ENCODE measurements at places on chromosomes 5 and 9.

- DNase-seq, result no peak
These were observed 13.6 kb downstream of the LPCAT1 start for GRCh38 chr5:1510151-1510561.

GRCh38 chr9:76562511-76562911 lies 103.5 kb downstream of the GCNT1 start:
- no peak for DNase-seq

DNA sequence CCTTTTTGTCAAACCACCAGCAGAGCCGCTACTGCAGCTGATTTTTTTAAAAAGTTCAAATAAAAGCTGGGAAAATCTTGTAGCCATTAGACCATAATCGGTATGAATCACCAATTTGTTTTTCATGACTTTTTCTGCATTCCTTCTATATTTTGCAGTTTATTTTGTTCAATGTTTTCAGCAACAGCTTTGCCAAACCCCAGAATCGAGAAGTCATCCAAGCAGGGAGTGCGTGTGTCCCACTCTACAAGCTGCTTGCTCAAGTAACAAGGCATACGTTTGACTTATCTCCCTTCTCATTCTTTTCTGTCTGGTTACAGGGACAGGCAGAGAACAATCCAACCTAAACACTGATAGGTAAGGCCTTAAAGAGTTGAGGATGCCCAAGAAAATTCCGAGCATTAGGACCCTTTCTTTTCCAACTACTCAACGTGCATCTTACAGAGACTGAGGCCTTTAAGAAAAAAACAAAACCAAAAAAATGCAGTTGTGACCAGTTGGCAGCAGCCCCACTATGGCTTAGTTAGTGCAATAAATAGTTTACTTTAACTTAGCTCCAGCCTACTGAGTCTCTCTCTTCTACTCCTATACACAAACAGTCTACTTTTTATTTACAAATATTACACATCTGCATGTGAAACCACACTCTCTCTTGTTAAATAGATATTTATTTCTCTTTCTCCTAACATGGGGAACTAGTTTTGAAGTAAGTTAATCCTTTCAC lies 134.7 kb upstream of the SLIT3 start:
- DNase-seq, result no peak

- no peak for DNase-seq
These were observed 170.8 kb downstream of the EDIL3 start for GRCh38 chr5:84213861-84214260.

DNA sequence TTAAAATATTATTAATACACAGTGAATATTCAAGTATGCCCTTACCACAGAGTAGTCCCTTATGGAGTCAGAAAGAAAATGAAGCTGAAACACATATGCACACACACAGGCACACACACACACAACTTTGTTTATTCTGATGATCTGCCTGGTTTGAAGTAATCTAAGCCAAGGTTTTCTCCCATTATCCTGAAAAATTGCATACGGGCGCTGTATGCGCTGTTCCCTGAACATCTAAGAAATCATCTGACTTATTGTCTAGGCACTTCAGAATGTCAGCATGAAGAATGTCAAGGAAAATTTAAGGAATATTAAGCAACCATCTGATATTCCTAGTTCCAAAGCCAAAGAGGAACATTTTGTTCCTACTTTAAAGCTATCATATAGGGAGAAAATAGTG lies 147.1 kb upstream of the SLC30A5 start:
- no peak for DNase-seq

DNA sequence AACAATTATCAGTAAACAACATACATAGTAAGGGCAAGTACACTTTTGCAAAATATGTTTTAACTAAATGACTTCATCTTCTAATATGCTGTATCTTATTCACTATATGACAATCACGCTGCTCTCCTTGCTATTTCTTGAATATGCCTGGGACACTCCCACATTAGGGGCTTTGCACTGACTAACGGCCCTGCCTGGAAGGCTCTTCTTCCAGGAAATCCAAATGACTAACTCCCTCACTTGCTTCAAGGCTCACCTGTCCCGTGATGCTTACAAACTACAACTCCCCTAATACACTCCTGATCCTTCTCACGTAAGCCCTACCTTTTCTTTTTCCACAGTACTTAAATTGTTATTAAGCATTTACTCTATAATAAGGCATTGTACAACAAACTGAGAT lies 10.6 kb downstream of the ERP44 start:
- DNase-seq, result no peak

GRCh38 chr9:116558035-116558434 lies 129.1 kb upstream of the TRIM32 start:
- no peak for DNase-seq

DNA sequence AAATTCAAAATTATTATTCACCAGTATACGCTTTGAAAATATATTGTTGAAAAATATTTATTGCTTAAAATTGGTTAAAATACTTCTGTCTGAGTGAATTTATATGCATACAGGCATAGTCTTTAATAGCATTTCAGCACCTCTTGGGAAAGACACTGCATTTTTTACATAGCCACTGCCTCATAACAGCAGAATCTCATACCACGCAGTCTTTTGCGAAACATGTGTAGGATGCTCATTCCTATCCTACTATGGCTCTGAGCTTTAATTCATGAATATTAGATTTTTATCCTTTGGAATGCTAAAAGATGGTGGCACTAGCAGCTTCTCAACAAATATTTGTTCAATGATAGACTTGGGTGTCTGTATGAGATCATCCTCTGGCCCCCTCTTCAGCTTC lies 94.0 kb upstream of the SH3GL2 start:
- no peak for DNase-seq

GRCh38 chr9:14923701-14924100 lies 13.5 kb upstream of the FREM1 start:
- no peak for DNase-seq

- peak; percentile 46 for DNase-seq
These were observed 635 bp downstream of the IFT74 start for GRCh38 chr9:26956860-26957233.

DNA sequence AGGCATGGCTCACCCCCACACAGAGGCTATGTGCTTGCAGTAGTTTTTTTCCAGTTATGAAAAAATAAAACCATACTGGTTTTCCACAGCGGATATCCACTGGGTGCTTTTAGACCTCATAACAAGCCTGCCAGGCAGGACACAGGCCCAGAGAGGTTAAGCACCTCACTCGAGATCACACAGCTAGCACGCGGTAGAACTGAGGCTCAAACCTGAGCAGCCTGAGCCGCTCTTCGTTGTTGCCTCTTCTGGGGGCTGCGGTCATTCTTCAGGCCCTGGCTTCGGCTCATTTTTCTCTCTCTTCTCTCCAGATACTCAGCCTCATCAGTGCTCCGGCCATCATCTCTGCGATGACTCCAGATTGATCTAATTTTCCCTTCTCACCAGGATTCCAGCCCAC lies 196.0 kb downstream of the TTLL11 start:
- no peak for DNase-seq

GRCh38 chr9:84880835-84881234 lies 211.3 kb downstream of the NTRK2 start:
- no peak for DNase-seq

- DNase-seq, result no peak
These were observed 518.9 kb downstream of the PRDM9 start for GRCh38 chr5:24026288-24026687.

DNA sequence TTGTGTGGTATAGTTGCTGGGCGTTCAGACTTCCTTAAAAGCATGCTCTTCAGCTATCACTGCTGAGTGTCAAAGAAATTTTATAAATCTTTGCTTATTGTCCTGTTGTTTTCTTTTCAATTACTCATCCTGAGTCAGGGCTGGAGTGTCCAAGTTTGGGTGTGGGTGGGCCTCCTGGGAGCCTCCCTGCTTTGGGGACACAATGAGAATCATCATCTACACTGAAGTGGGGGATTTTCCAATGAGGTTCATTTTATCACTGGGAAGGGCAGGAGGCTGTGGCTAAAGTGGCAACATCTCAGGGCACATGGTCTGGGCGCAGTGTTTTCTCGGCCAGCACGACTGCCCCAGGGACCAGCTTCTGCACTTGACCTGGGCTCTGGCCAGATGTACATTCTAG lies 19.5 kb downstream of the GFPT2 start:
- DNase-seq, result no peak

GRCh38 chr5:5705010-5705409 lies 282.5 kb downstream of the ICE1 start:
- no peak for DNase-seq

DNA sequence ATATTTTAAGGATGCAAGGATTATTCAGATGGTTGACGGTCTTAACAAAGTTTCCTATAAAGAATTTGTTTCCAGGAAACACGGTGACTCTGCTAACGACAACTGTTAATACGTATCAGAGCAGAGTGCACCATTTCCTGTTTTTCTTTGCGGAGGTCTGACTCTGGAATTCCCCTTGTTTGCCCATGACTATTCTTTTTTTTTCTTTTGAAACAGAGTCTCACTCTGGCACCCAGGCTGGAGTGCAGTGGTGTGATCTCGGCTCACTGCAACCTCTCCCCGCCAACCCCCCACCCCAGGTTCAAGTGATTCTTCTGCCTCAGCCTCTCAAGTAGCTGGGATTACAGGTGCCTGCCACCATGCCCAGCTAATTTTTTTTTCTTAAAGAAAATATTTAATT lies 115.9 kb downstream of the CDC42SE2 start:
- no peak for DNase-seq

GRCh38 chr9:26856413-26857032 lies 36.1 kb downstream of the CAAP1 start:
- peak; percentile 81 for DNase-seq

DNA sequence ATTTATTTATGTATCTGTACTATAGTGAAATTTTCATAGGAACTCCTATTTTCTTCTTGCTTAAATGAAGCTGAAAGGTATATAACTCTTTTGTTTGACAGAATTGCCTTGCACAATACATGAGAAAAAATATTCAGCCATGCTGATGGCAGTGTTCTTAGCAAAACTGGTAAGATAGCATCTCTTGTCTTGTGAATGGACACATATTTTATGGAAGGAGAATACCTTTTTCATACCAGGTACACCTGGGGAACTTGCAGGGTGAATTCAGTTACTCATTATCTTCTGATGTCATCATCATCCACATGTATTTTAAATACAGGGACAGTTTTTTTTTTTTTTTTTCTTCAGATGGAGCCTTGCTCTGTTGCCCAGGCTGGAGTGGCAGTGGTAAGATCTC lies 49.4 kb downstream of the MAMDC2 start:
- DNase-seq, result no peak

GRCh38 chr5:125970631-125971307 lies 452.4 kb upstream of the GRAMD2B start:
- DNase-seq, result no peak

DNA sequence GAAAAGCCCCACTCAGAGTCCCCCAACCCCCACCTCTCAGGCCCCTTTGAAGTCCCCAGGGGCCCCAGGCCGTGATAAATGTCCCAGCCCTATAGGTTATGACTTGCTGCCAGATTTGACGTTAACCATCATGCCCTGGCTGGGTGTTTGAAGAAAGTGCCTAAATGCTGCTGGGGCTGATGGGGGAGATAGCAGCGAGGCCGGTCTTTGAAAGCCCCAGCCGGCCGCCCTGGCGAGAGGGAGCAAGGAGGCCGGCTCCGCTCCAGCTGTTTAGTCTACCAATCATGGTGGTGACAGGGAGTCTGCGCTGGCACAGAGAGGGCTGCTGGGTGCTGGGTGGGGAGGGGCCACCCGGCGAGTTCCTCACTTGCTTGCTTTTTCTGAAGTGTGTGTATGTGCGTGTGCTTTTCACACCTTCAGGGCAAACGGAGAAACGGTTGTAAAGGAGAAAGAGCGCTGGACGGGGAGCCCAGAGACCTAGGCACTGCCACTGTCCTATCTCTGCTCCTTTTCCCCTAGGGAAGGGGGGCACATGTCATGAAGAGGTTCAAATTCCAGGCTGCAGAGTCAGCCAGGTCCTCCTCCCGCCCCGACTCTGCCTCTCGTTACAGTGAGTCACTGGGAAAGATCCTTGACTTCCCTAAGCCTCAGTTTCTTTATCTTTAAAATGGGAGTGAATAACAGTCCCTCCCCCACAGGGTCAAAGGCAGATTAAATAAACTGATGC lies 126.1 kb upstream of the HAND1 start:
- DNase-seq, result peak; percentile 57

GRCh38 chr5:60822285-60822556 lies 21.8 kb downstream of the ELOVL7 start:
- no peak for DNase-seq

DNA sequence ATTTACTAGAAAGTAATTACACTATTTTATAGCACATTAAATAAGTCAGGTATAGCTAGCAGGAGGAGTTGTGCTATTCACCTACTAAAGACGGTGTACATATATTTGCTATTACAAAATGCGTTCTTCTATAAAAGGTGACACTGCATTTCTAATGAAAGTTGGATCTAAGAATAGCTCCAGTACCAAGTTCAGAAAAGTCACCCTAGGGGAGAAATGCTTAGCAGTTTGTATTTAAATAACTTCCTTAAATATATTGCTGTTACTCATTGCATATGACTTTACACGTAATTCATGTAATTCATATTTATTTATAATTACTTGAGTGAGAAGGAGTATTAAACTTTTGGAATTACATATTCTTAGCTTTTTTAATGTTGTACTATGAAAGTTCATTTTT lies 7.0 kb upstream of the SUB1 start:
- no peak for DNase-seq

GRCh38 chr9:93620881-93621820 lies 44.8 kb downstream of the PHF2 start:
- DNase-seq, result no peak

DNA sequence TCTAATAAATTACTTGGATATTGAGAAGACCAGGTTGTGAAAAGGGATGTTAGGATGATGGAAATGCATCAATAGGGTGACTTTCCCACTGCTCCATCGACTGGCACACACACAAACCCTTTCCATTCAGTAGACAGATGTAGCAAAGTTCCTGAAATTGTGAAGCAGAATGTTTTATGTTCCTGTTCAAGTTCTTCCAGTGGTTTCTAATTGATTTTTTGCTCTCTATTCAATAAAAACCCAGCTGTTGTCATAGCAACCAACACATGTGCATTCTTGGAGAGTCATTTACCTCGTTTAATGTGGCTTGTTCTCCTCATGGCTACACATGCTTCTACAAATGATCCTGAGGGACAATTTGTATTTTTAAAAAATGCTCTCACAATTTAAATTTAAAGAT lies 244.6 kb downstream of the RAB3C start:
- DNase-seq, result peak; percentile 18
